Cardiac septum (tissue), 1 donor: ENCODE measurements at places on chromosomes 1 and 21. TPM values are rescaled to one million over a fixed set of nuclear protein-coding genes. Genes with fewer than 3 reads are reported as not detected.

DNA sequence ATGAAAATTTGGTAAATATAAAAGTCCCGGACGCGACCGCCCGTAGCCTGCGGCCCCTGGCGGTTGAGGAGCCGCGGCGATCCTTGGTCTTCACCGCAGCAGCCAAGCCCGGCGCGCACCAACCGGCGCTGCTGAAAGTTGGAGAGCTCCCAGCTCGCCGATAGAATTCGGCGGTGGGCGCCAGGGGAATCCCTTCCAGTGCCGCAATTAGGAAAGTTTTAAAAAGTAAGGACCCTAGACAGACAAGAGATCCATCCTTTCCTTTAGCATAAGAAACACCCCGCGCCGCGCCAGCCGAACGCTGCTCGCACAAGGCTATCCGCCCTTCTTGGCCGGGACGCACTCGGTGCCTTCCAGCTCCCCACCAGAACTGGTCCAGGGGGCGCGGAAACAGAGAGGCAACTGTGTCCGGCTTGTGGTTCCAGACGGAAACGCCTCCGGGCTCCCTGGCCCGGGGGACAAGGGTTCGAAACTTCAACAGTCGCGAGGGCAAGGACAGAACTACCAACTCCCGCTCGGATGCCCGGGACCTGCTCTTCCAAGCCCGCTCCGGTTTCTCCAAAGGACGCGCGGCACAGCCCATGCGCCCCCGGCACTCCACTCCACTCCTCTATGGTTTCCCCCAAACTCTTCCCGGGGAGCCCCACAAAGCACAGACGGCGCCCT, 1.7 kb downstream of the FAM78B start:
- no peak for DNase-seq

The NOS1AP gene
- 2.0 TPM for total RNA-seq

- no peak for DNase-seq
These were observed 58.1 kb upstream of the APOBEC4 start for GRCh38 chr1:183711165-183711682.

GRCh38 chr1:201702936-201703335, 126.0 kb upstream of the IPO9 start:
- no peak for DNase-seq

The DRAM2 gene
- 26.1 TPM for total RNA-seq

DNA sequence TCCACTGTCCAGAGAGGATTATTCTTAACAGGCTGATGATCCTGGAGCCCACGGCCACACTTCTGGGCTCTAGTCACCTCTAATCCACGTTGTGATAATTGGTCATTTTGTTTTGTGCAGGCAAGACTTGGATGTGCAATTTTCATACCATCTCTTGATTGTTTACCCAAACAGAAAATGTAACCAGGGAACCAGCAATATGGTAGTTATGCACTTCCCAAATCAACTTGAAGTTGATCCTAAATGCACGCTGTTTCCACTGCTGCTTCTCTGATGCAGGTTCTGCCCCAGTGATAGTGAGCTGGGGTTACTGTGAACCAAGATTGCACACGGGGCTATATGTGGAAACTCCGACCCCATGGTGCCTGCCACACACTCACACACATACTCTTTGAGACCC, 14.7 kb upstream of the KCNJ15 start:
- no peak for DNase-seq

The OLFML3 gene
- total RNA-seq, result 8.2 TPM

The FCRLB gene
- 0.38 TPM for total RNA-seq

The FTCD gene
- total RNA-seq, result 0.83 TPM

- no peak for DNase-seq
These were observed 70.3 kb upstream of the SOX13 start for GRCh38 chr1:204002614-204003013.

DNA sequence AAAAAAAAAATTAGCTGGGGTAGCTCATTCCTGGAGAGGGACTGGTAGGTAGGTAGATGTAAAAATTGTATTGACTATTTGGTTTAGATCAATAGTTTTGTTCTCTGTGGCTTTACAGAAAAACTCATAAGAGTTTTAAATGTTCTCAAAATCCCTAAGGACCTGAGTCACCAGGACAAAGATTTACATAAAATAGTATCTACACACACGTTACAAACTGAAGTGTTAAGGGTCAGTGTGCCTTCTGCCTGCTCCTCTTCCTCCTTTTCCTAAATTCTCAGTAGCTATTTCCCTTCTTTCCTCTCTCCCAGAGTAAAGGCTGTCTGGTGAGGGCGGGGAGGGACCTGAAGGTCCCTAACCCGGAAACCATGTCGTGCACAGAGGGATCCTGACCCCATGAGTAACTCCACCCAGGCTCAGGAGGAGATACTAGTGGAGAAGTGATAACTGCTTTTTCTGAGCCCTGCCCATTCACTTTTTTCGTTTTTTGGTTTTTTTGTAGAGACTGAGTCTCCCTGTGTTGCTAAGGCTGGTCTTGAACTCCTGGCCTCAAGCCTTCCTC, 8.1 kb downstream of the PLEKHM2 start:
- no peak for DNase-seq

DNA sequence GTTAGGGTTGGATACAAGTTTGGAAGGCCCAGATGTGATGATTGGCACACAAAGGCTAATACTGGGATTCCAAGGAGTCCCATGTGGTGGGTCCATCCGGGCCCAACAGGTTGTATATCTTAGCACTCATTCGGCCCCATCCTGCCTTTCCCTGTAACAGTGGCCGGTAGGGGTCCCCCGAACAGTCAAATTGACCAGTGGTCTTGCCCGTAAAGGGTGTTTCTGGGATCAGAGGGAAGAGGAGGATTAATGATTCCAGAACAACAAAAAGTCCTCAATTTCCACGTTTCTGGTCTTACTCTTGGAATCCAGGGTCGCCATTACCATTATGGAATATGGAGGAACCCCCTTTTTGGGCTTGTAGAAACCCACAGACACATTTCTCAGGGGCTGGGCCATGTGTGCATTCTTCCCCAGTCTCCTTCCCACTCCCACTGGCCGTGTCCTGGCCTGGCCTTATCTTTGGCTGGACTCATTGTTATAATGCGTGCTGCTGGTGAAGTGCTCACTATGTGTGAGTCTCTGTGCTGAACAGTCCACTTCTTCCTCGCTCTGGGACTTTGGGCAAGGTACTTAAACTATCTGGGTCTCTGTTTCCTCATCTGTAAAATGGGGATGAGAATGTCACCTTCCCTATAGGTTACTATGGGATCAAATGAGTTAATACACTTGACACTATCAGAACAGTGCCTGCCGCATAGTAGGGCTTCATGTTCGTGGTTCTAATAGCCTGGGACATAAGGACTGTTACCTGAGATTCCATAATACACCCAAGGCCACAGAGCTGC, 161.8 kb downstream of the DYRK1A start:
- no peak for DNase-seq

GRCh38 chr1:157418659-157419058, 133.7 kb downstream of the FCRL5 start:
- DNase-seq, result no peak

DNA sequence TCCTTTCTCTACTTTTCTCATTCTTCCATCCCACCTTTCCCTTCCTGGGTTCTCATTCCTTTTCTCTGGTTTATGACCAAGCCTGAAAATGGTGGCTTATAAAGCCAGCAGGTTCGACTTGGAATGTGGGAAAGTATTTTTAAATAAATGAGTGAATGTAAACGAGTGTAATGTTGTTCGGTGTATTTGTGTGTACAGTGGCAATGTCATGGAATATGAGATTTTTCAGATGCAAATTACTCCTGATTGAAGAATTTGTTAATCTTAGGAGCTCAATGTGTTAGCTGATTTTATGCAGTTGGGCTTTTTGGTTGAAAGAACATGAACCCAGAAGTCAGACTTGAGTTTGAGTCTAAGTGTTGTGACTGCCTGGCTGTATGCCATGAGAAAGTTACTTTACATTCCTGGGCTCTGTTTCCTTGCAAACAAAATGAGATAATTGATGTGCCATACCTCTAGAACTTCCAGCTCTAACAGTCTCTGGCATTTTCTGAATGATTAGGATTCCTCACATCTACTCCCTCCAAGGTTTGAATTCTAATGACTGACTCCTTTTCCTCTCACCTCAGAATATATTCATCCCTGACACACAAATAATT, 6.6 kb downstream of the SGIP1 start:
- no peak for DNase-seq

GRCh38 chr1:167486090-167486824, 32.1 kb downstream of the CD247 start:
- DNase-seq, result no peak

DNA sequence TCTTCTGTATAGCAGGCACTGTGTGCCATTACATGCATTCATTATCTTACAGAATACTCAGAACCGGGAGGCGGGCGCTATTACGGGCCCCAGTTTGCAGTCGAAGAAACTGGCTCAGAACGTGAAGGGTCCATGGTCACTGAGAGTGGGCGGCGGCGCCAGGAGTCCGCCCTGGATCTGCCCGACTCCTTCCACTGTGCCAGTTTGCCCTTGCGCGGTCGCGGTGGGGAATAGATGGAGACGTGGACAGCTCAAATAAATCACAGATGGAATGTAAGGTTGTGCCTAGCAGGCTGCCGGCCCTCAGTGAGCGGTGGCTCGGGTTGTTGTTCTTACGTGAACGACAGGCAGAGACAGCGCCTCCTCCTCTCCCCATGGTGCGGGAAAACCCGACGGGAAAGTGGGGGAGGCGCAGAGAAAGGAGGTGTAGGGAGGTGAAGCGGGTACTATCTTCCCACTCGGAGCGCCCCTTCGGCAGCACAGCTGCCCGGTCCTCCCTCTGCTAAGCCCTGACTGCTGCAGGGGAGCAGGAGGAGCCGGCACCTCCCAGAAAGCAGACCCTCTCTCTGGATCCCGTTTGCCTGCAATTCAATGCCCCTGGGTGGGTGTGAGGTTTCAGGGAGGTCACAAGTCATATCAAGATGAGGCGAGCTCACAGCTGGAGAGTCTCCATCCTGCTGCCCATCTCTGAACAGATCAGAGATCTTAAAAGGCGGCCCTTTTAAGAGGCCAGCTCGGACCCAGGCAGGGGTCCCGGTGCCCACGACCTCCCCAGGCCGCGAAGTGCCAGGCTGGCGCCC, 1.1 kb downstream of the COL9A2 start:
- DNase-seq, result no peak

The PTPRC gene
- 11.4 TPM for total RNA-seq

DNA sequence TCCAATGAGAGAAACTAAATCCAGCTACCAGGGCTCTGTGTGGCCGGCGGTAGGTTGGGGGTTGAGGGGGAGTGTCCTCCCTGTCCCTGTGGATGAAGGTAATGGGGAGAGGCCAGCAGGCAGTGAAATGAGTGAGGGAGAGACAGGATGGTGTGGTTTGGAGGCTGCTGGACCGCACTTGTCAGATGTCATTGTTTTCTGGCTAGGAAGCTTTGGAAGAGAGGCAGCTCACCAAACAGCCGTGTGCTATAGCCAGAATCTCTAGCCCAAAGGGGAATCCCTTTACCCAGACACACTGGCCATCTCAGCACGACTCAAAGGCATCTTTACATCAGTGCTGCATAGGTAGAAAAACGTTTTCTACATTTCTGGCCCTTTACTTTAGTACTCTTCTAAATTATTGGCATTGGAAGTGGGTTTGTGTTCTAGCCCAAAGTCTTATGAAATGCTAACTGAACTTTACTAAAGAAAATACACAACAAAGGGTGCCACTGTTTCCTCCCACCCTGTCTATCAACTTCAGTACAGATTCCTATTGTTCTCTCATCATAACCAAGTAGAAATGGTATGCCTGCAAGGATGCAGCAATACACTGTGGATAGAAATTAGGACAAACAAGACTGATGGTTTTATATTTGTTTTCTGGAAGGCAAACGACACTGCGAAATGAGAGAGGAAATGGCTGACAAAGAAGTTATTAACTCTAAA, 95.9 kb upstream of the COA6 start:
- no peak for DNase-seq

- DNase-seq, result no peak
These were observed 10.7 kb downstream of the CDC7 start for GRCh38 chr1:91511386-91511785.

The RUNX3 gene
- 0.51 TPM for total RNA-seq

GRCh38 chr1:207981976-207982375, 71.1 kb upstream of the CD34 start:
- DNase-seq, result no peak
